GM18507 (cell line): ENCODE measurements at places on chromosomes 12 and 14.
A peak's percentile ranks its signal among the peaks of the same experiment; 100 is the strongest.

GRCh38 chr12:15987696-15988095 lies 76.6 kb downstream of the DERA start:
- DNase-seq, result no peak

GRCh38 chr14:75286313-75286712 lies 7.7 kb downstream of the FOS start:
- no peak for DNase-seq

GRCh38 chr12:73221398-73221797 lies 949.2 kb downstream of the TRHDE start:
- DNase-seq, result no peak

- no peak for DNase-seq
These were observed 72.0 kb downstream of the BMP4 start for GRCh38 chr14:53884601-53885000.

GRCh38 chr14:35351897-35352273 lies 52.7 kb downstream of the NFKBIA start:
- DNase-seq, result no peak

DNA sequence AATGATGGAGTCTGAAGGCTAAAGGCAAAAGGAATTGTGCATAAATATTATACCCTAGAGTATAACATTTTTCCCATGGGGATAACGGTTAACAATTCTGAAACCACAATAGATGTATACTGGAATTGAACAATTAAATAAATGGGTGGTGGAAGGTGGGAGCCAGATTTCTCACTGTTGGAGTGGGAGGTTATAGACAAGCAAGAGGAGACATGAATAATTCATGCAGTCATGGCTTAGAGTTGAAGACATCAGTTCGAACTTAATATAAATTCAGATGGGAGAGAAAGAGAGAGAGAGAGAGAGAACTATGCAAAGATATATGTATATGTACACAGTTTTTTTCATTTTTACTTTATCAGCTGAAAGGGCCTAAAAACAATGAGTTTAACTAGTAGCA lies 523.9 kb downstream of the FOXG1 start:
- no peak for DNase-seq

DNA sequence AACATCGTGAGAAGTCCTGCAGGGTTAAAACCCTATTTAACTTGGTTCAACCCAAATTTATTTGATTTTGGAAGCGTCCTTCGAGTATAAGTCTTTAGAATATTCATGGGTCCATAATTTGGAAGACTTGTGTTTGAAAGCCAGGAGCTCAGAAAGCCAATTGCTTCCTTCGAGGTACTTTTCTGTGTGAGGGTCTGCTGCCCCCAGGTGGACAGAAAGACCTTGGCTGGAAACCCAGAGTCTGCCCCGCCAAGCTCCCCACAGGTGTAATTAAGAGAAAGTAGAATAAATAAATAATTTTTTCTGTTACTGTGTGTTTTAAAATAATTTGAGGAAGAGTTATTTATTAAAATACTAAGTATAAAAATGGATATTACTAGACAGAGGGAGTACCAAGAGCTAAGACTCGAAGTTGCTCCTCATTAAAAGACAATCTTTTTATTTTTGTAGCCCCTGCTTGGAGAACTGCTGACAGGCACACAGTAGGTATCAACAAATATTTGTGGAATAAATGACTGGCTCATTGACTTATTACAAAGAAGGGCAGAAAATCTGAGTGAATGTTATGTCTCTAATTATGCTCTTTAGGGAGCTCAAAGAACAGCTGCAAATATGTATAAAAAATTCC lies 105.8 kb downstream of the PAH start:
- no peak for DNase-seq

DNA sequence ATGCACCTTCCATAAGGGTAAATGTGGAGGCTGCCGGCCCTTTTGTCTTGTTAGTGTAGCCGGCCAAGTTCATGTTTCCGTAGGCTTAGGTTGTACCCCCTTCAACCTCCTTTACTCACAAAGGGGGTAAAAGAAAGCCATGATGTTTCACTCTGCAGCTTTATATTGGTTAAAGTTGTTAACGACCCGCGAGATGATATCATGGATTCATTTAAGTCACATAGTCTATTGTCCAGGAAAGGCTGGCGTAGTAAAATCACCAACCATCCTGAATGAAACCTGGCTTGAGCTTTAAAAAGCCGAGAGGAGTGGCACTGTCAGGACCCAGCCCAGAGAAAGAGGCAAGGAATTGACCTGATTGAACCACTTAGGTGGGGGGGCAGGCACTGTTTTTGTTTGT lies 1.3 kb downstream of the UNG start:
- no peak for DNase-seq

- peak; percentile 44 for DNase-seq
These were observed 103.3 kb upstream of the FKBP4 start for GRCh38 chr12:2691345-2692071.

DNA sequence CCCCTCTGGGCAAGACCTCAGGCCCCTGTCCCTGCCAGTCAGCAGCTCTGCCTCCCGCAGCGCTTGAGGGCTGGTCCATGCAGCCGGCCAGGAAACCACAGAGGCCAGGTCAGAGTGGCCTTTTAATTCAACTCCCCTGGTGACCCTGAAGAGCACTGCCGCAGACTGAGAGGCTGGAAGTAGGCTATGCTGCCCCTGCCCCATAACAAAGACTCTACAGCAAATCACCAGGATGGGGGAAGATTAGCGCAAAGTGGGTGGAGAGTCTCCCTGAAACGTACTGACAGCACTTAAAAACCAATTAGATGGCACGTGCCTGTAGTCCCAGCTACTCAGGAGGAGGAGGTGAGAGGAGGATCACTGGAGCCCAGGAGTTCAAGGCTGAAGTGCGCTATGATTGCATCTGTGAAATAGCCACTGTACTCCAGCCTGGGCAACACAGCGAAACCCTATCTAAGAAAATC lies 70.5 kb downstream of the ITPK1 start:
- no peak for DNase-seq

DNA sequence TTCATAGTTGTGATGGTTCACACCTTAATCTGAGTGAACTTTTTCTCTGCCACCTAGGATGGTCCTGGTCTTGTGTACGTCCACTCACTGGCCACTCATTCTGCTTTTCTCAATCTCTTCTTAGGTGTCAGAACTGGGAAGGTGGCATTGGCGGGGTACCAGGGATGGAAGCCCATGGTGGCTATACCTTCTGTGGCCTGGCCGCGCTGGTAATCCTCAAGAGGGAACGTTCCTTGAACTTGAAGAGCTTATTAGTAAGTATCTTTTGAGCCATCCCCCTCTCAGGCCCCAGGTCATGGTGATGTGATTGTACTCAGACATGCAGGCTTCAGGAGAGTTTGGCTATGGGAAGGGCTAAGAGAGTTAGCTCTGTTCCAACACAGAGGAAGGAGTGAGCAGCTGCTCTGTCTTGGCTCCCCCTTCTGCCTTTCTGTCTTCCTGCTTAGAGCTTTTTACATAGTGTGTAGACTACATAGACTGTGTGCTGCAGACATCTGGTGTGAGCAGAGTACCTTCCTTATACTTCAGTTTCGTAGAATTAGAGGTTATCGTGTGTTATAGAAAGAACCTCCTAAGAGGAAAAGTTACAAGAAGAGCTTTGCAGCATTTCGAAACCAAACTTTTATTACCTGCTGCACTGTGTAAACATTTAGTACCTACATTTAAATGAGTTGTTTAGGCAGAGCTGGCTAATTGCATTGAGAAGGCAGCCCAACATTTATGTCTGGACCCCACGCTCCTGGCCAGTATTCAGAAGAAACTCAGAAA lies 54.2 kb downstream of the FNTB start:
- DNase-seq, result no peak

DNA sequence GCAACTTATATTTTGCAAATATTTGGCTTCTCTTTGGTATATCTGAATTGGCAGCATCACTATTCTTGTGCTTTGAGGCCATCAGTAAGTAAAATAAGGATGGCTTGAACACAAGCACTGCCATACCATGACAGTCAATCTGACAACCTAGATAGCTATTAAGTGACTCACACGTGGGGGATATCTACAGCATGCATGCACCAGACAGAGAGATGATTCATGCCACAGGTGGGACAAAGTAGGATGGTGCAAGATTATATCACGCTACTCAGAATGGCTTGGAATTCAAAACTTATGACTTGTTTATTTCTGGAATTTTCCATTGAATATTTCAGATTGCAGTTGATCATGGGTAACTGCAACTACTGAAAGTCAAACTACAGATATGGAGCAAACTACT lies 675.6 kb upstream of the MDGA2 start:
- no peak for DNase-seq

DNA sequence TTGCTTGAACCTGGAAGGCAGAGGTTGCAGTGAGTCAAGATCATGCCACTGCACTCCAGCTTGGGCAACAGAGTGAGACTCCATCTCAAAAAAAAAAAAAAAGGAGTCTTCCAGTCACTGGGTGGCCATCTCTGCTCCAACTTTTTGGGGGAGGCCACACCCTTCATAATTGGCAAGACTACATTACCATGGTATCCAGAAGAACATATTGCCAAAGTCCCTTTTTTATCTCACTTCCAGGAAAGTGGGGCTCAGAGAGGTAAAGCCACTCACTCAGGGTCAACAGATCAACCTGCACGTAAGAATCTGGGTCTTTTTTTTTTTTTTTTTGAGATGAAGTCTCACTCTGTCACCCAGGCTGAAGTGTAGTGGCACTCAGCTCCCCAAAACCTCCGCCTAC lies 5.0 kb upstream of the CD63 start:
- no peak for DNase-seq

GRCh38 chr14:35687335-35687939 lies 121.7 kb downstream of the RALGAPA1 start:
- DNase-seq, result peak; percentile 5

- DNase-seq, result no peak
These were observed 9.8 kb downstream of the RBP5 start for GRCh38 chr12:7118881-7119280.

DNA sequence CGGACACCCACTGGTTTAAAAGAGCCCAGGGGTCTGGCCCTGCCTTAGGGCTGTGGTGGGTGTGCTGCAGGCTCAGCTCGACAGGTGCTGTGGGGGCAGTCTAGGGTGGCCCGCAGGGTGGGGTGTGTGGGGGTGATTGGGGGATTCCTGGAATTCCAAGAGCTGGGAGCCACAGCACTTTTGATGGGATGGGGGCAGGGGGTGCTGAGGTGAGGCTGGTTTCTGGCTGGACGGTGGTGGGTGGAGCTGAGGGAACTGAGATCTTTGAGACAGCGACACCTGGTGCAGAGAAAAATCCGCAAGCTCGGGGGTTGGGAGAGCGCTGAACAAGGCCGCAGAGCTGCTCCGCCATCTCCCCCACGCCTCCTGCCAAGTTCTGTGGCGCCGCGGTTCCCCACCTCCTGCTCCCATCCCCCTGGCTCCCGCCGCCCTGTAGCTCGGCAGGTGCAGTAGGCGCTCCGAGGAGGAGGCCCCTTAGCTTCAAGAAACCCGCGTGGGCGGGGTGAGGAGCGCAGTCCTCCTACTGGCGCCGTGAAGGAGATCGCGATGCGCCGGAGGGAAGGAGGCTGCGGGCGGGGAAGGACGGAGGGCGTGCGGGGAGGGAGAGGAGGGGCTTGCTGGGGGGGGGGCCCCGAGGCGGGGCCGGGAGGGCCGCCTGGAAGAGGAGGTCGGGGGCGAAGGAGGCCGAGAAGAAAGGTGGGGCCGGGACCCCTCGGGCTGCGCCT lies 1.3 kb upstream of the TEDC1 start:
- no peak for DNase-seq

DNA sequence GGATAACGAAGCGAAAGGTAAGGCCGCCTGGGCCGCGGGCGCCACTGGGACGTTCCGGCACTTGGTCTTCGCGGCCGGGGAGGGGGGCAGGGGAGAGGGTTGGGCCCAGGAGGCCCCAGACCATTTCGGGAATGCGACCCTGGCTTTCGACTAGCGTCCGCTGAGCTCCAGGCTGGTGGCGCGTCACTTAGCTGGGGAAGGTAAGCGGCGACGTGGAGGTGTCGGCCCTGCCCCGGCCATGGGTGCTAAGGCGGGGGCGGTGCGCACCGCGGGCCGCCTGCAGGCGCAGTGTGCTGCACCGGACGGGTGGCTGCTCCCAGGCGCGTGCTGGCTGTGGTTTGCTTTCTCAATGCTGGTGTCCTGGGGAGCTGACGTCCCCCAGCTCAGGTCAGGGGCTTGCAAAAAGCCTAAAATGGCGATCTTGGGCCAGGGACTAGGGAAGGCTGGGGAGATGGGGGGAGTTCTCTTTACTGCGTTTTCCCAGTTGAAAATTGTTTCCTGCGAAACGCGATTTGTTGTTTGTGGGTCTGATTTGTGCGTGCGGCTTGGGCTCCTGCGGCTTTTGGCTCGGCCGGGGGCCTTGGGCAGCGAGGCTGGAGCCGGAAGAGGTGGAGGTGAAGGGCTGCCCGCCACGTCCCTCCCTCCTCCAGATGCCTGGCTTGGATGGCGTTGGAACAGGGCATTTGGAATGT lies 1.2 kb downstream of the HOXC10 start:
- no peak for DNase-seq

DNA sequence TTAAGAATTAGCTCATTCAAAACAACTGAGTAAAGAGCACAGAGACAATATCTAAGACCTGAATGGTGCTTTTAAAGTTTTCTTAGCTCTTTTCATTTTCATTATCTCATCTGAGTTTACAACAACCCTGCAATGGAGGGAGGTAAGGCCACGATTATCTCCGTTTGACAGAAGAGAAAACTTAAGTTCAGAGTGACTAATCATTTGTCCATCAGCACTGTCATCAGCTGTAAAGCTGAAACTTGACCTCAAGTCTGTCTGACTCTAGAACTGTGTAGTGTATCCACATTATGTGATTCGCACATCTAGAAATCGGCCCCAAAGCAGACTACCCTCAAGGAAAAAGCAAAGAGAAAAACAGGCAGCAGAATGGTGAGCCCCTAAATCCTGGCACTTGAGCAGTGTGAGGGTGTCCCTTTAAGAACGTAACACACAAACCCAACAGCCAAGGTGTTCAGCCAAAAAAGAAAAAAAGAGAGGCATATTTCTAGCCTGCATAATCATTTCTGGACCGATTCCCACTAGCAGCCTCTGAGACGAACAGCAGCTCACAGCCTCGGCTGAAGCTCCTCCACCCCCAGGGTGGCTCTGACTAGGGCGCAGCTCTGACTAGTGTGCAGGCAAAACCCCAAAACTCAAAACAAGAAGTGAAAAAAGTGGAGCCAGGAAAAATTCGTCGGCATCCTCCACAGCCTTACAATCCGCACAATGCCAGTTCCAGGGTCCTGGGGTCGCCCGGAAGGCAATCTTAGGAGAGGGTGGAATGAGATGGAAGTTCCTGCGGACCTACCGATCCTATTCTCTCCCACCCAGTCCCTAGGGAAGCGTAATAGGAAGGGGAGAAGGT lies 1.6 kb downstream of the STXBP6 start:
- no peak for DNase-seq

DNA sequence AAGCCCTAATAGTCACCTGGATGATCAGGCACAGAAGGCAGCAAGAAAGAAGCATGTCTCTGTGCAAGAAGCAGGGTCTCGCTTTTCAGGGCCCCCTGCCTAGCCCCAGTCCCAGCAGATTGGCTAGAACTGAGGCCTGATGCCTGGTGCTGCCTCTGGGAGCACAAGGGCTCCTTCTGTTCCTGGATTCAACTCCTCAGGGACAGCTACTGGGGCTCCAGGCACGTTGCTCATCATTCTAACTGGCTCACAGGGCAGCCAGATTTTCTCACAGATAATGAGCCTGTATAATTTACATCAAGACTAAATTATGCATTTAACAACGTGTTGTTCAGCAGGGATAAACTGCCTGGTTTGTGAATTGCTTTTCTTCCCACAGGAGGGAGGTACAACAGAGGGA lies 106.5 kb upstream of the PLXNC1 start:
- no peak for DNase-seq
